ENCODE measurements at places on chromosomes 2 and 18.

DNA sequence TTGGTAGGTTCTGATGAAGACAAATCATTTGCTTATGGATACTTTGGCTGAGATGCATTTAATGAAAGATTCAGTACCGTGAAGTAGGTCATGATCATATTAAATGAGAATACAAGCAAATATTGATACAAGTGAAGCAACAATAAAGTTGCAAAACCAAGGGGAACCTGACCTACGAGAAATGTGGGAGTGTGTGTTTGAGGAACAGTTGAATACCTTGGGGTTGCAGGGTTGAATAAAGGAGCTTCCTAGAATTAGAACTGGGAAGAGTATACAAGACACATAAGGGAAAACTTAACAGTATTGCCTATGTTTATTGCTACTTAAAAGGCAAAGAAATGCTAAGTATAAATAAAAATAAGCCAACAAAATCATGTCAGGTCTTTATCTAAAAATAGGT is 702.9 kb downstream of the ERBB4 start:
- no peak for DNase-seq

- DNase-seq: no peak
Measured at GRCh38 chr2:211068108-211068780, 511.8 kb downstream of the CPS1 start.

- no peak for DNase-seq
Measured at GRCh38 chr2:160105366-160105765, 43.0 kb upstream of the PLA2R1 start.

DNA sequence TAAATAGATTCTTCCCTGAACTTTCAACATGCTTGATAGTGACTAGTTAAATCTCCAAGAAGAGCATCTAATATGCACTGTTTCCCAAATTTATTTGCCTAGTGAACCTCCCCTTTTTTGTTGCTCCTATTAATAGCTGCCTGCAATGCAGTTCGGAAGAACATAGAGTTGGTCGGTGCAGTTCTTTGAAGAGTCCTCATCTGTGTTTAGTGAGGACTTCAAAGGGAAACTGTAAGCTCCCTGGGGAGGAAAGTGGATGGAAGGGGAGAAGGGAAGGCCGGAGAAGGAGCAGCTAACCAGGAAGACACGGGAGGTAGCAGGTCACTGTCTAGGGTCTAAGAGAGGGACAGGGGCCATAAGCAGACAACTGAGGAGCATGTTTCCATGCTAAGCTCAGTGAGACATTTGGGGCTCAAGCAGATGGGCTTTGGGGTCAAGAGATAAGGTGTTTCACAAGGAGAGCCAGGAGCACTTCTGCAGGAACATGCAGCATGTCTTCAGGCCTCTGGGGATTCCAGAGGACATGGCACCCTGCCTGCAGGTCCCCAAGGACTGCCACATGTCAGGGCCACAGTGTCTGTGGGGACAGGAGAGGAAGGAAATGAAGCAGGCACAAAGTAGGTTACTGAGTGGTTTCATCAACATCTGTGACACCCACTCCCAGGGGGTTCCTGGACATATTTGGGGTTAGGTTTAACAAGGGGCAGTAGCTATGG is 48.7 kb upstream of the ANXA4 start:
- DNase-seq: no peak

DNA sequence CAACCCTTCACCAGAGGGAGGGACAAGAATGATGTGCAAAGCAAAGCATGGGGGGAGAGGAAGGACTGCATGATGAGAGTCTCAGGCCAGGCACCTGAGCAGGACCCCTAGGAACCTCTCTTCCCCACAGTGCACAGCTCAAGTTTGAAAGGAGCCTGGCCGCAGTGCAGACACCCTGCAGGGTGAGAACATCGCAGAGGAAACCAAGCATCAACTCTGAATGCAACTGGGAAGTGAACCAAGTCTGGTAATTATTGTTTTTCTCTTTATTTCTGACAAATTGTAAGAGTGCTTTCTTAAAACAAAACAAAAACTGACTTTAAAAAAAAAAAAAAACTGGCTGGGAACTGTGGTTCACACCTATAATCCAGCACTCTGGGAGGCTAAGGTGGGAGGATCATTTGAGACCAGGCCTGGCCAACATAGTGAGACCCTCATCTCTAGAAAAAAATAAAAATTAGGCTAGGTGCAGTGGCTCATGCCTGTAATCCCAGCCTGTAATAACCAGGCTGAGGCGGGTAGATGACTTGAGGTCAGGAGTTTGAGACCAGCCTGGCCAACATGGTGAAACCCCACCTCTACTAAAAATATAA is 15.3 kb downstream of the NPC1 start:
- no peak for DNase-seq

DNA sequence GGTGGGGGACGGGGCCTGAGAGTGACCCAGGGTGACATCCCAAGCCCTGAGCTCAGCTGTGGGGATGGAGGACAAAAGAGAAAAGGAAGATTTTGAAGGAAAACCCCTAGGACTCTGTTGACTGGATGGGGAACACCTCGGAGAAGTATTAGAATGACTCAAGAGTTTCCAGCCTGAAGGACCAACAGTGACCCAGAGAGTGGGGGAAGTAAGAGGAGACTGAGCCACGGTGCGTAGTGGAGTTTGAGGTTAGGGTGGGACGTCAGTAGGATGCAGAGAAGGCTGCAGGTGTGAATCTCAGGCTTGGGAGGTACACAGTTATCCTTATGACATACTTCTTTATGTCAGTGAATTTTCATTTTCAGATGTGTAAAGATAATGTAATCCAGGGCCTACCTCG is 119.5 kb downstream of the NCK2 start:
- no peak for DNase-seq

- DNase-seq: no peak
Measured at GRCh38 chr2:167336213-167336612, 447.9 kb downstream of the XIRP2 start.

DNA sequence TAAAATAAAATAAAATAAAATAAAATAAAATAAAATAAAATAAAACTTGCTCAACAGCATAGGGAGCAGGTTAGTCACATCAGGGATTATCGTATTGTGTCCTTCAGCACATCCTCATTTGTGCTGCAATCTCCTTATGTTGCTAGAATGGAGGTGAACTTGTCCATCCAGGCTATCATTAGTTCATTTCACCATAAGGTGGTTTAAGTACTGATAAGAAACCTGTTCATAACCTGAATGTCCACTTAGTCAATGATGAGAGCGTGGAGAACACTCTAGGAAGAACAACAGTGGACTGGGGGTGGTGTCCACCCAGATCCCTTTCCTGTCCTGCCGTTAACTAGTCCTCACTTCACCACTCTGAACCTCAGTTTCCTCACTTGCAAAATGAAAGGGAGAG is 21.9 kb downstream of the DHRS9 start:
- no peak for DNase-seq

GRCh38 chr2:24122366-24123194 is 554 bp downstream of the PFN4 start:
- no peak for DNase-seq

DNA sequence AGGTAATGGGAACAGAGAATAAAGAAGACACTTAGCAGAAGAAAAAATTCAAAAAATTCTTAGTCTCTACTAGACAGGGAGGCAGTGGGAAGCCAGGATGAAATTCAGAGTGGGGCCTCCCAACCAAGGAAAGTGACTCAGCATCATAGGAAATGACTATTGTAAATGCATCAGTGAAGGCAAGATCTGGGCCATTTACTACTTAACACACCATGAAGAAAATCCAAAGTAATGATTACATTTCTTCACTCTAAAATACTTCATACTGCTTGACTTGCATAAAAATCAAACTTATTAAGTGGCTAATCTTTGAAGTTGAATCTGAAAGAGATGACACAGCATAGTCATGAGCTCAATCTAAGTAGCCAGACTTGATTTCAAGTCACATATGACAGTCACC is 405.8 kb upstream of the SLC39A10 start:
- DNase-seq: no peak

- DNase-seq: no peak
Measured at GRCh38 chr2:124610866-124611265, 585.8 kb downstream of the CNTNAP5 start.

DNA sequence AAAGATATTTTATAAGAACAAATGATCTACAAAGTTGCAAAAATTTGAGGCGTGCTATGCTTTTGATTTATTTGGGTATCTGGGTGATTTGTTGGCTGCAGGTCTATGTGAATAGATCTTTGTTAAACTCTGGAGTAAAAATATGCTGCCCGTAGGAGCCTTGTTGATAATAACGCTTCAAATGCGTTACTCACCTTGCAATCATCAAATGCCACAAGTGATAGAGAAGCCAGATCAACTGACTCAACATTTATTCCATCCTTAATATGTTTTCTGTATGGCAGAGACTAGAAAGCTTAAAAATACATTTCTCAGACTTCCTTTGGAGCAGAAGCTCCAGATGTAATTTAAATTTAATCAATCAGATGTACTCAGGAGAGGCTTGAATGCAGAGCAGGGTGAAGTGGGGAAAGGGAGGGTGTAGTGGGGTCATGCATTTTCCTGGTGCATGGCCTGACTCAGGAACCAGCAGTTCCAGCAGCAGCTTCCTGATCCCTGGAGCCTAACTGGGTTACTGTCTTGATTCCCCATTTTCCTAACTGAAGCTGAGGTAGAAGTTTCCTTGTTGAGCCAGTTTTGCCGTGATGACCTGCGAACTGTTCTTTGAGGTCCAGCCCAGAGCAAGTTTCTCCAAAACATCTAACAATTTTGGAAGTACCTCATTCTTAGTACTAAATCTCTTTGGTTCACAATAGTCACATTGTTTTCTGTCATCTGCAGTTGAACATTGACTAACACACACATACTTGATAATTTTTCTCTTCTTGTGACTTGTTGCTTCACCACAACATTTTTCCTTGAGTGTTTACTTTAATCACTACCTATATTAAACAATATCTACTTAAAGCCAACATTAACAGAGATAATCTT is 284.7 kb upstream of the CWC22 start:
- DNase-seq: no peak

DNA sequence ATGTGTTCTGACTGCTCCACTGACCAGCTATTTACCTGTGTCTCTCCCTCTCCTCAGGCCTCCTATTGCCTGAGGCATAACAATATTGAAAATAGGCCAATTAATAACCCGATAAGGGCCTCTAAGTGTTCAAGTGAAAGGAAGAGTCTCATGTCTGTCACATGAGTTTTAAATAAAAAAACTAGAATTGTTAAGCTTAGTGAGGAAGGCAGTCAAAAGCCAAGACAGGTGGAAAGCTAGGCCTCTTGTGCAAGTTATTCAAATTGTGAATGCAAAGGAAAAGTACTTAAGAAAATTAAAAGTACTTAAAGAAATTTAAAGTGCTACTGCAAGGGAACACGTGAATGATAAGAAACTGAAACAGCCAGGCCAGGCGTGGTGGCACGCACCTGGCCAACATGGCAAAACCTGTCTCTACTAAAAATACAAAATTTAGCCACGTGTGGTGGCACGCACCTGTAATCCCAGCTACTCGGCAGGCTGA is 44.9 kb upstream of the TAF4B start:
- DNase-seq: no peak

DNA sequence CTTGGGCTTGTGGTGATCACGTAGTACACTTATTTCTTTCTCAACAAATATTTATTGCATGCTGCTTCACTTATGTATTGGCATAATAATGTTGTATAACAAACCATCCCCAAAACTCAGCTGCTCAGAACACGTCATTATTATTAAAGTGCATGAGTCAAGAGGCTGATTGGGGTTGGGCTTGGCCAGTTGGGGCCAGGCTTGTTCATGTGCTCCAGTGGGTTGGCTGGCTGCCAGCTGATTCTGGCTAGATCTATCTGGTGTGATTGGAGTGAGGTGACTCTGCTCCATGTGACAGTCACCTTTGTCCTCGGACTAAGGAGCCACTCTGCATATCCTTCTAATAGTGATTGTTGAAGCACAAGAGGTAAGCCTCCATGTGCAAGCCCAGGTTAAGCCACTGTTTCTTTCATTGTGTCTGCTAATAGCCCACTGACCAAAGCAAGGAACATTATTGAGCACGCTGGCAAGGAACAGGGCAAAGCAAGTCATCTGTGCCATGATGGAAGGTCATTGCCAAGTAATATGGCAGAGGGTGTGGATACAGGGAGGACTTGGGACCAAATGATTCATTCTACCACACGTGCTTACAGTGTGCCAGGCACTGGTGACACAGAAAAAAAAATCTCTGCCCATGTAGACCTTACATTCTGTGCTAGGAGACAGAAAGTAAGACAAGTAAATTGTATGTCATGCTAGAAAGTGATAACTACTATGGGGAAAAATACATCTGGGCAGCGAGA is 63.3 kb upstream of the TMEM182 start:
- no peak for DNase-seq

GRCh38 chr18:44726059-44726421 is 45.4 kb downstream of the SETBP1 start:
- no peak for DNase-seq

DNA sequence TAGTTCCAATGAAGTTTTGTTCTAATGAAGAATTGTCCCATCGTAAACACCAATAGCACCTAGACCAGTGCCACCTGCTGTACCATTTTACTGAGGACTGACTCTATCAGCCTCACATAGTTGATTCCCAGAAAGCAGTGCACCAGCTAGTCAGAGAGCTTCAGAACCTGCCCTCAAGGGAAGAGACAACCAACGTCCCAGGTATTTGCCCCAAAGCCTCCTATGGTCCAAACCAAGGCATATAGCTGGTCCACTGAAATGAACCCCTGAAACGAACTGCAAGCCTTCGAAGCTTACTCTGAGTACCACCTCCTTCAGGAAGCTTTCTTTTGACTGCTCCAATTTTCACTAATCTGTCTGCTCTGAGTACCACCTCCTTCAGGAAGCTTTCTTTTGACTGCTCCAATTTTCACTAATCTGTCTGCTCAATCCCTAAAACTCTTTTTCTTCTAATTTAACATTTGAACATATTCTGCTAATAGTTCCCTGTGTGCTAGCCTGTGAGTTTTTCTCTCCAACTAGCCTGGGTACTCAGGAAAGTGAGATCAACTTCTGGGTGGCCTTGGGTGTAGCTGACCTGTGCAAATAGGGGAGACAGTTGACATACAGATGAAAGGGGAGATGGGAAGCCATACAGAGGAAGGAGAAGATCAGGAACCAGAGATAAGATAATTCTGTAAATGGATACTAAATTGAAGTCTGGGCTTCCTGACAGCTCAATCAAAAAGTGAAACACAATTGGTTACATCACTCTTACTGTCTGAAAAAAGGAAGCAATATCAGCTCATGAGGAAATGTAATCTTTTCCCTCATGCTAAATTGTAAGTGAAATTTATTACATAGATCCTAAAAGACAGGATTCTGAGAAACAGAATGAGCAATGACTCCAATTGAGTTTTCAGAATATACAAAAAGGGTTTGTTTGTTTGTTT is 33.5 kb upstream of the EML4 start:
- DNase-seq: no peak

- no peak for DNase-seq
Measured at GRCh38 chr2:217163987-217164386, 304.1 kb upstream of the TNP1 start.

DNA sequence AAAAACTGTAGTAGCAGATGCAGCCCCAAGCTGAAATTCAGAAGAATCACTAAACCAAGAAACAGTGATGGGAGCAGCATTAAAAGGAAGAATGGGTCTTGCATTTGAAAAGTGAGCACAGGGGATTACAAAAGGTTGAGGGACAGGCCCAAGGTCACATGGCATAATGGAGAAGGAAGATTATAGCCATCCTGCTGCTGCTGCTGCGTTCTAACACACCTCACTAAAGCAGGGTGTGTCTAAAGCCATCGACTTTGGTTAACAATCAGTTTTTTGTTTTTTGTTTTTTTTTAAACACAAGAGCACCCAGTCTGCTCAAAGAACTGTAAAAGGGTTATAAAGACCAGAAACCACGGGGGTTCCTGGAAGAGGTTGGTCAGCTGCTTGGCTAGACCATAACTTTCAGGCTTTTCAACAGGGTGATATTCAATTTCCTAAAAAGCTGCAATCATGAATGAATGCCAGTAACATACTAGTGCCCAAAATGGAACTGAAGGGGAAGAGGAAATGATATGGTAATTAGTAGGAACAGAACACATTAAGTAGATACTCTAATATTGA is 102.6 kb downstream of the MYO5B start:
- no peak for DNase-seq
